ENCODE measurements at places on chromosomes 12 and 14. TPM values are rescaled to one million over a fixed set of nuclear protein-coding genes. Genes with fewer than 3 reads are reported as not detected.

The TAS2R8 gene
- total RNA-seq, result not detected

The SYCP3 gene
- 0.32 TPM for total RNA-seq

The RASSF3 gene
- total RNA-seq, result 32.2 TPM

The DDN gene
- under 0.01 TPM for total RNA-seq

The MGAT4C gene
- total RNA-seq, result under 0.01 TPM

The PMEL gene
- total RNA-seq, result not detected

The NKX2-1 gene
- not detected for total RNA-seq

The ESYT1 gene
- 136 TPM for total RNA-seq
